Renal cortical epithelial cell (primary cell): ENCODE measurements at places on chromosomes 2 and 18. TPM values are rescaled to one million over a fixed set of nuclear protein-coding genes. Genes with fewer than 3 reads are reported as not detected.
A peak's percentile ranks its signal among the peaks of the same experiment; 100 is the strongest.

- DNase-seq, result no peak
Measured at GRCh38 chr2:66095820-66096345, 339.0 kb upstream of the MEIS1 start.

CD207 gene
- total RNA-seq, result not detected in 2 replicates

GRCh38 chr2:64812285-64812684 is 158.6 kb upstream of the SERTAD2 start:
- no peak for DNase-seq

- peak; percentile 88 for DNase-seq
Measured at GRCh38 chr2:8481463-8482009, 200.3 kb upstream of the ID2 start.

GRCh38 chr2:108570416-108570815 is 36.1 kb downstream of the LIMS1 start:
- DNase-seq, result peak; percentile 87

GRCh38 chr2:20822535-20823490 is at the start of gene LDAH:
Gene LDAH (minus strand): TSS chr2:20823101. CDS start chr2:20801463, 21,638 bp downstream.
- peak; percentile 66 for DNase-seq

DQX1 gene
- total RNA-seq, result 0.05 TPM in 1 of 2 replicates, not detected in the other

DNA sequence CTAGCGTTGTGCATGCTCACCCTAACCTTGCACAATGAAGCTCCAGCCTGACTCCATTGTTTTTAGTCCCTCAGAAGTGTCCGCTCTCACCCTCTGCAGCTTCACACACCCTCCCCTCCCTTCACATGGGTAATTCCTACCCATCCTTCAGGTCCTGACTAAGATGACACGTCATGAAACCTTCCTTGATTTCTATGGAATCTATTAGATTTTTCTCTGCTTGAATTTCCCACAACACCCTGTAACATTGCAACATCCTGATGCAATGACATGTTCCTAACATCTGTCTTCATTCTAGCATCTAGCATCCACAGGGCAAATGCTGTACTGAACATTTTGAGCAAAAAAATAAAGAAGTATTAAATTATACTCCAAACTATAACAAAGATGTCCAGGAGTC is 77.0 kb upstream of the PID1 start:
- DNase-seq, result no peak

DNA sequence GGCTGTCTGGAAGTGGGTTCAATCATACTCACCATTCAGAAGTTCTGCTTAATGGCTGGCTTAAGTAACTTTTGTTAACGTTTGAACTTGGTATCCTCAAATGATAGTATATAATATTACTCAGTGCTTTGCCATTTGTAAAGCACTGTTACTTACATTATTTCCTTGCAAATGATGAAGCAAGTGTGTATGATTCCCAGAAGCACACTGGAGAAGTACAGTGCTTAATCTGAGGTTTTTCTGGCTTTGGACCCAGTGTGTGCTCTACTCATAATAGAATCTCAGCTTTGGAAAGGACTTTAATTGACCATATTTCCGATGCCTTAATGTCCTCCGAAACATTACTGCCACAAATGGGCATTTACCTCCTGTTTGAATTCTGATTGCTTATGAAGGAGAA is 63.3 kb downstream of the MAP3K20 start:
- no peak for DNase-seq

TUBB8B gene
- total RNA-seq, result not detected in 2 replicates

BCL11A gene
- 0.80 and 1.0 TPM in 2 replicates for total RNA-seq

ZNG1B gene
- total RNA-seq, result 25.7 and 45.8 TPM in 2 replicates

FAM228A gene
- total RNA-seq, result 0.05 and 0.35 TPM in 2 replicates

- no peak for DNase-seq
Measured at GRCh38 chr2:11589316-11589940, 55.6 kb downstream of the GREB1 start.

DNA sequence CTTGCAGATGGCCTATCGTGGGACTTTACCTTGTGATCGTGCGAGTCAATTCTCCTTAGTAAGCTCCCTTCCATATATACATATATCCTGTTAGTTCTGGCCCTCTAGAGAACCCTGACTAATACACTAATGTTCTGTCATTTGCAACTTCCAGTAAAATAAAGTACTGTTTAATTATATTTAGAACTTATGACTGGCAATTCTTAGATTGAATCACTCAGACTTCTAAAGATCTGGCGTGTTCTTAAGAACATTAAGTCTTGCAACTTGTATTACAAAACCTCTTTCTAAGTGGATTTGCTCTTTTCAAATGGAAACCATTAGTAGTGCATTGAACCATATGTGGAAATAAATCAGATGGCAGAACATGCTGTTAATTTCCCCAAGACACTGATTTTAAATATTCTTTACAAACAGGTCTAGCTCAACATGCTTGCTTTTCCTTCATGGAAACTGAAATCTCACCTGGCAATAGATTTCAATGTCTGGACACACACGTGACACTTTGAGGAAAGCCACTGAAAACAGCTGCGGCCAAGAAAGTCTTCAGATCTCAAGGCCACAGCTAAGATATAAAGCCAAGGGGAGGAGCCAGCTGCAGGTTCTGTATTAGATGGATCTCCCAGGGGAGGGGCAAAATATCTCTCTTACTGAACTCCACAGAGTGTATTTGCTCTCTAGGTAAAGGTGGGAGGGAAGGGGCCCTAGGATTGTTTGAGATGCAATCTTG is 50.6 kb downstream of the PMAIP1 start:
- DNase-seq, result peak; percentile 51

EIF4E2 gene
- 60.0 and 179 TPM in 2 replicates for total RNA-seq

- peak; percentile 78 for DNase-seq
Measured at GRCh38 chr18:58580623-58581022, 48.3 kb downstream of the ALPK2 start.

DNA sequence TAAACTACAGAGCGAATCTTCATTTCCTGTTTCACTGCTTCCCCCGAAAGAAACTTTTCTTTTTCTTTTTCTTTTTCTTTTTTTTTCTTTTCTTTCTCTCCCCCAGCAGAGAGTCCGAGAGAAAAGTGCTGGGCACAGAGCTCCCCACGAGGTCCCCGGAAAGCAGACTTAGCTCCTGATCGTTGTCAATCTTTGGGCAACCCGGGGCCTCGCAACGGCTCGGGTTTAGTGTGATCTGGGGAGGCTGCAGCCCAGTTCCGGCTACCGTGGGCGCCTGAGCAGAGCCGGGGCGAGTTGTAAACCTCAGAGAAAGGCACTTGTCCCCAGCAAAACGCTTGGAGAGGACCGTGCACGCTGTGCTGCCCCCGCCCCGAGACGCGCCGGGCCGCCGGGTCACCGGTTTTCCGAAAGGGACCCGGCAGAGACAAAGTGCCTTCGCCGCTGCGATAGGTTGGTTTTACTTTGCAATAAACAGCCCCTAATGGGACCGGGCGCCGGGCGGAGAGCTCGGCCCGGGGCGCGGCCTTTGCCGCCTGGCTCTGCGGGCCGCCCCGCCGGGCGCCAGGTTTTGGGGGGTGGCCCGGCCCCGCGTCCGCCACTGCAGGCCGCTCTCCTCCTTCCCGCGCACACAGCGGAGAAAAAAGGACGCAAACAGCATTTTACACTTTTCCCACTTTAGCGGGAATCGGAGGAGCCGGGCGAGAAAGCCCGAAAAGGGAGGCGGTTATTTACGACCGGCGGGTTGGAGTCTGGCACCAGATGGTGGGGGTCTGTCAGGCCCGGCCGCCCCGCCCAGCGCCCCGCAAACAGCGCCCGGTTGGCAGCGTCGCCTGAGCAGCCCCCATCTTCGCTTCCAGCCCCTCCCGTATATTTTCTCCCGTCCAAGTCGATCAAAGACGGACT is 136.0 kb downstream of the INSIG2 start:
- DNase-seq, result no peak

GRCh38 chr2:71045865-71046548 is 22.4 kb upstream of the NAGK start:
- DNase-seq, result no peak

DNA sequence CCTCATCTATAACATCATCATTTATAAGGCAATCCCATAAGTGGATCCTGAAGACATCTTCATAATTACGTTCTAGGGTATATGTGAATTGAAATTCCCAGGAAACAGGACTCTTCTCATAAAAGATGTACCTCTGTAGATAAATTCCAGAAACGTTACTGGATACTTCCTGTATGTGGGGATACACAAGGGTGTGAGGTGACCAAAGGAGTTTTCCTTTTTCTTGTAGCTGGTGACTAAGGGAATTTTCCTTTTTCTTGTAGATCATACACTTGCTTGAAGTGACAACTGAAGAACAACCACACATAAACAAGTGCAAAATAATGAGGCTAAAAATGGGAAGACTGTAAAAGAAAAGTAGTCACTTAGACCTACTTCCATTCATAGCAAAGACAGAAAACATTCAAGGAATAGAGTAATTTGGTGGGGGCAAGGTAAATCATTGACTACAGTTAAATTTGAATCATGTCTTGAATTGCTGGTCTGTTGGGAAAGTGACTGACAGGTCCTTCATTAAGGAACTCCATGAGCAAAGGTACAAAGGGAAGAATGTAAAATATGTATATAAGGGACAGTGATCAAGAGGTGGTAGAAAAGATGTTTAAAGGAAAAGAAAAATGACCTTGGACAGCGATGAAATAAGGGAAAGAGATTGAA is 53.2 kb upstream of the UBE2E3 start:
- peak; percentile 60 for DNase-seq

GRCh38 chr2:42835577-42836371 is 43.4 kb upstream of the HAAO start:
- DNase-seq, result peak; percentile 100
